ENCODE measurements at places on chromosomes 2 and 18.

GRCh38 chr18:22694954-22695353 is 238.2 kb upstream of the RBBP8 start:
- no peak for DNase-seq

- DNase-seq = no peak
These were observed 197.0 kb downstream of the MYT1L start for GRCh38 chr2:2134037-2134436.

DNA sequence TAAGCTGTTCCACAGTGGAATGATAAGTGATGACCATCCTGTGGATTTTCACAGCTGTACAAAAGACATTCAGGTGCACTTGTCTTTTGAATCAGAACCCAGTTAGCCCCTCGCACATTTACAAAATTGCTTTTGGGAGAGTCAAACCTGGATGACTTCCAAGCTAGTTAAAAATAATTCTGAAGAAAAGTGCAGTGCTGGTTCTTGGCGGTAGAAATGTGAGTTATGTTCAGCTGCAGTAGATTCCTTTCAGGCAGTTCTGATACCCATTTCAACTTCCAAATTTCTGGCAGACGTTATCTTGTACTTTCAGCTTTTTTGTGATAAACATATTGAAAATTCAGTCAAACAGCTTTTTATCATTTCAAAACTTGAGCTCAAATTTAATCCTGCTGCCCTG is 324.7 kb downstream of the NRXN1 start:
- no peak for DNase-seq

DNA sequence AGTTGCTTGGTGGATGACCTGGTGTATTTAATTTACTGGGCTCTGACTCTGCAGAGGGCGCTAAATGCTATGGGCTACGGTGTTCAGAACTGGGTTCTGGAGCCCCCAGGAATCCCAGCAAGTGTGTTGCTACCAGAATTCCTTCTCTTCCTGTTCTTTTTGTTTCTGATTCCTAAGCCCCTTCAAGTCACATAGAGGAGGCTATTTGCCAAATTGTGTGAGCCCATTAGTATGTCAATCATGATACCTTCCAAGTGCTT is 358.2 kb upstream of the SPRED2 start:
- no peak for DNase-seq

DNA sequence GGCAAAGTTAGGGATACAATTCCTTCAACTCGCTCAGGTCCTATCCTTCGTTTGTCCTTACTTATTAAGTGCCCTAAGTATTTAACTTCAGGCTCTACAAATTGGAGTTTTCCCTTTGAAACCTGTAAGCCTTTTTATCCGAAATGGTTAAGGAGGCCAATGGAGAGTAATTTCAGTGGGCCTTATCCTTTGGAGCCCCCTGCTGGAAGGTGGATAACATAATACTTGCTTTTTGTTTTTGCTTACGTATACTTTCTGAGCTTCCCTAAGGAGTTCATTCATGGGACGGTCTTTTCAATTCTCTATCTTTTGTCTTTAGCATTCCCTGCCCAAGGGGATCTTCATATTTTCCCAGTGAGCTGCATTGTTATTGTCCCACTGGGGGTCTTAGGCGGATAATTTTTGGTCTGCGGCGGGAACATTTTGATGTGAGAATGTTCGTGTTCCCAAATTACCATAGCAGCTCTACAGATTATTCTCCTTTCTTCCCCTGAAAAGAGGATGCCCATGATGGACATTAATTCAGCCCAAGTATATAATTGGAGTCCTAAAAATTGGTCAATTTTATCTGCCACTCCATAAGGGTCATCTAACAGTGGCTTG is 34.4 kb upstream of the TRAPPC8 start:
- no peak for DNase-seq

GRCh38 chr2:237726401-237726830 is 72.2 kb upstream of the RBM44 start:
- DNase-seq = no peak

DNA sequence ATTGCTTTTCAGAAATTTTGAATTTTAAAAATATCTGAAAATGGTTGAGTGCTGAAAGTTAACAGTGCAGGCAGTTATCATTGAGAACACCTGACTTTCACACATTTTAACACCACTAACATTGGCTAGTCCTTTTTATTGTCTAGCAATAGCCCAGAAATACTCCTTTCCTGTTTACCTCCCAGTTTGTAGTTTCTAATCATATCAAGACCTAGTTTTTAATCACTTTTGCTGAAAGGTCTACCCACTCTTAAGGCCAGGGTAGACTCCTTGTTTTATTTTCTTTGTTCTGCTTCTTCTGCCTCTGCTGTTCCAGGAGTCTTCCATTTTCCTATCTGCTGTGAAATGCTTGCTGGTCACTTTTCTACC is 72.1 kb downstream of the UBE2E3 start:
- no peak for DNase-seq

DNA sequence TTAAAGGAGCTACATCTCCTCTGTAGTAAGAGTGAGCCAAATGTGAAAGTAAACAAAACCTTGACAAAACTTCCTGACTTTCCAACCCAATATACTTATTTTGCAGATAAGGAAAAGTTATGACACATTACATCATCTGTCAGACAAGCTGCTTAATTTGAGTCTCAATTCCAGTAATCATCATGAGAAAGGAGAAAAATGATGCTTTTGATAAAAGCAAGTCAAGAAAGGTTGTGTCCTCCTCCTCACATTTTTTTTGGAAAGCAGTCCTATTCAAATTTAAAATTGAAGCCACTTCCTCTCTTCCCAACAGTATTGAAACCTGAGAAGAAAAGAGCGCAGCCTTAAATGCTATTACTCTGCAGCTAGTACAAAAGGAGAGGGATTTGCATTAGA is 519.6 kb downstream of the LRP1B start:
- no peak for DNase-seq

DNA sequence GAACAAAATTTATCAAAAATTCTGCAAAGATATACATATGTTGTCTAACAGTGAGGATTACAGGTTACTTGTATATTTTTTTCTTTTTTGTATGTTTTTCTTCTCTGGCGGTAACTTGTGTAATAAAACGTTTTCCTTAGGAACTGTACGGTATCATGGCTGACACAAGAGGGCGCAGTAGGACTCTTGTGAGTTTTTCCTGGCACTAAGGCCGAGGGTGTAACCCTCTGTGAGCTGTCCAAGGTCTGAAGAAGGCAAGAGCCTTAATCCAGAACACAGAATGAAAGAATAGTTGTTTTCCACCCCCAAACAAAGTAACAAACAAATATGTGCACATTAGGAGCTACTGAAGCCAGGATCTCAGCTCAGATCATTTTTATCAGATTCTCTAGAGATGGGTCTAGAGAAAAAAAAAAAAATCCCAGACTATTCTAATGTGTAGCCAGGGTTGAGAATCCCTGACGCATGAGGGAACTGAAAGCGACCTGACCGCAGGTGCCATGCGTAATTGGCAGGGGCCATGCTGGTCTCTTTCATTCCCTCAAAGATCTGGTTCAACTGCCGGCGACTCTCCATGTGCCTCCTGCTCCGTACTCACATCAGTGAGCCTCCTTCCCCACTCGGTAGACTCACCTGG is 27.0 kb downstream of the TMEM200C start:
- no peak for DNase-seq

GRCh38 chr2:31333046-31333445 is 81.5 kb downstream of the XDH start:
- DNase-seq = no peak

DNA sequence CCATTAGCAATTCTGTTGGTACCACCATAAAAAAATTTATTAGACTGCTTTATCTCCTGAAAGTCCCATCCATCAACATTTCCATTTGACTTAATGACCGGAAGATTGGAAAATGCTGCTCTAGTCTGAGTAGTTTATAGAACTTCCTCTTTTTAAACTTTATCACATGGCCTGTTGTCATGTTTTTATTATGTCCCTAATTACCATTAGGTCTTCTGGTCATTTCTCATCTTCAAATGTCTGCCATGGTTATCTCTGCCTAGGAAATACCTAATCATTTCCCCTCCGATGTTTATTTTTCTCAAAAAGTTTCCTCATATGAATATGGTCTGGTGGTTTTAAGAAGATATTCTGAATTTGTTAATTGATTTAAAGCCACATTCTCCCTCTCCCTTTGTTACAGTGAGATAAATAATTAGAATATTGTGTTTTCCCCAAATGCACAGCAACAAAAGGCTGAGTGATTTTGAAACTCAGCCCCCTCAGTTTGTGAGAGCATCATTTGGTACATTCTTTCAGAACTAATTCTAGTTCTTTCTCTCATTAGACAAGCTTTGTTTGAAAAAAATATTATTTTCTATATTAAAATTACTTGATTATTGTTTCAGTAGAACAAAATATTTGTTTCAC is 317.1 kb upstream of the ST6GAL2 start:
- no peak for DNase-seq

GRCh38 chr2:237702441-237703391 is 75.3 kb downstream of the LRRFIP1 start:
- DNase-seq = no peak

DNA sequence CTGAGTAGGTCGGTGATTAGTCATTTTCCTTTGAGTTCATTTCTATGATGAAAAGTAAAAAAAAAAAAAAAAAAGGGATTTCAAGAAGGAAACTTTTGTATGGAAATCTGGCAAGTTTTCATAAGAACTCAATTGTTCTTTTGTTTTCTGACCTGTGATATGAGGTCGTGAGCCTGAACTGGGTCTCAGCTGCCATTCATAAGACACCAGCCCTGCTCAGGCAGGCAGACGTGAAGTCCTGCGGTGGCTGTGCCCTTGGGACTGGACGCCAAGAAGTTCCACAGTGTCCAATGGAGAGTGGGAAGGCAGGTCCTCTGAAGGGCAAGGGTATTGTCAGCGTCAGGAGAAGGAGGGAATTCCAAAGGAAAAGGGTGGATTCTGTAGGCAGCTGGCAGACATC is 183.9 kb downstream of the NCK2 start:
- no peak for DNase-seq

DNA sequence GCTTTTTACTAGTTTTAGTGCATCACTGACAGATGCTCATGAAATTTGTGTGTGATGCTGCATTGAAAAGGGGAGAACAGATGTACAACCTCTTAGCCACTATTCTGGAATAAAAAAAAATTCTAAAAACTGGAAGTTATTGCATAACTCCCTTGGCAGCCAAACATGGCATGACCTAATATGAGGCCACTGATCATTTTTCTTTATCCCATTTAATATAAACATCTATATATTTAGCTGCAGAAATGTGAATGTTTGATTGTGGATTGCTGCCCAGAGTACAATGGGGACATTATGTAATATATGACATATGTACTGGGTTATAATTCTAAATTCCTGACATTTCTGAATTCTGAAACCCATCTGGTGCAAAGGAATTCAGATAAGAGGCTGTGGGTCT is 86.5 kb downstream of the CDCA7 start:
- DNase-seq = no peak

GRCh38 chr2:149483004-149483605 is 104.5 kb downstream of the MMADHC start:
- no peak for DNase-seq

DNA sequence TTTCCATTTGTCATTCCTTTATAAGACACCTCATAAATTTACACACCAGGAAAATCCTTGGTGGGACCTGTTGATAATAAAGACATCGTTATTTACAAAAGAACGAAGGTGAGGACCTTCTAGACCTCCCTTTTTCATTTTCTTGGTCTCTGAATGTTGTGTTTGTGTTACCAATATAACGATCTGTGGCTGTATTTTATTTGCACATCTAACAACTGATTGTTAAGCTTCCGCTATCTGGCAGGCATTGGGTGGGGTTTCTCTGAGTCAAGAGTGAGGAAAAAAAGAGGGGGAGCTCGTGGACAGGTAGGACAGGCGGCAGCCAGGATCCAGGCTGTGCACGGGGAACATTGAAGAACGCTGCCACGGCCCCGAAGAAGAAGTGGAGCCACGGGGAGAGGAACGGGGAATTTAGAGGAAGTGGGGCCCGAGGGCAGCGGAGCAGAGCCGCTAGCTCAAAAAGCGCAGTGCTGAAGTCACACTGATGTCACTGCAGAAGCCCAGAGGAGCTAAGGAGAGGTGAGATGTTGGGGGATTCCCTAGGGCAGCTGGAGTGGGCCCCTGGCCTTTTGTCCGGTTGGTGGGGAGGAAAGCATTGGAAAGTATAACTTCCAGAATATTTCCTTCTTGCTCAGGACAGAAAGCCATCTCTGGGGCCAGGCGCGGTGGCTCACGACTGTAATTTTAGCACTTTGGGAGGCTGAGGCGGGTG is 20.9 kb upstream of the DNMT3A start:
- no peak for DNase-seq

GRCh38 chr2:169509298-169509885 is at the start of gene KLHL41:
KLHL41 (plus strand) TSS chr2:169509702; CDS start chr2:169509779, 77 bp downstream.
- DNase-seq = no peak

- no peak for DNase-seq
These were observed 185.7 kb upstream of the KLHL29 start for GRCh38 chr2:23199115-23199918.

- no peak for DNase-seq
These were observed 240.5 kb upstream of the CHAC2 start for GRCh38 chr2:53527056-53527455.

GRCh38 chr18:13268158-13269012 is 49.8 kb downstream of the LDLRAD4 start:
- DNase-seq = no peak

DNA sequence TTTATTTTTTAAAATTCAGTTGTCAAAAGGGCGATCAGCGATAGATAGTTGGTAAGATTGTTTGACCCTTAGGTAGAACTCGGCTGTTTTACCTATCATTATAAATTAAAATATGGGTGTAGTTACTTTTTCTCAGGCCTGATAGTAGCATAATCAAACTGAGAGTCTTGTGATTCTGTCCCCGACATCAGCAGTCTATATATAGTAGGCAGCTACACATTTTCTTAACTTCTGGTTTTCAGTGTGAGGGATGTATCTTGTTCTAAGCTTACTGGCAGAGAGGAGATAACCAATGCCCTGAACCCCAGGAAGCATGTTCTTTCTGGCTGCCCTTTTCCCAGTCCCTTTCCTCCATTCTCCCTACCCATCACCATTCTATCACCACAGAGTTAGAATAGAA is 56.6 kb downstream of the XRCC5 start:
- DNase-seq = no peak

DNA sequence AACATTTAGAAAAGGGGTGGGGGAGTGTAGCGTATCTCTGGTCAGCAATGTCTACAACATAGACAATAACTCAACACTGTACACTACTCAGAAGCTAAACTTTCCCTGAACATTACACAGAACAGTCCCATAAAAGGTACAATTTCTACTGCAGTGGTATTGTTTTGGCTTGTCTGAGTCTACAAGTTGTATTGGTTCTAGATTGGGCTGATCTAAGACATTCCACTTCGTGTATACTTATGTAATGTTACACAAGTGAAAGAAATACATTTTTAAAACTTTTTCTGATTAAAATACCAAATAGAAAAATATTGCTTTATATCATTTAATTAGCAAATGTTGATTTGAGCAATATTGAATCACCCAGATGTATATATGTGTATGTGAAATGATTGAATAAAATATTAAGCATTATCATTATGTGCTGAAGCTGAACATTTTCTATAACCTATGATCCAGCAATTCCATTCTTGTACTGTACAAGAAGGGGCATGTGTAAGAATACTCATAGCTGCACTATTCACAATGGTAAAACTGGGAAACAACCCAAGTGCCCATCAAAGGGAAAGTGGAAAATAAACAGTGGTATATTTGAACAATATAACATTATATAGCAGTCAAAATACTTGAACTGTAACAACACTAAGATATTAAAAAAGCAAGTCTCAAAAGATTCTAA is 52.4 kb downstream of the VSNL1 start:
- DNase-seq = no peak

- no peak for DNase-seq
These were observed 145.9 kb downstream of the CALCRL start for GRCh38 chr2:187302116-187302515.

All from stimulated activated CD4-positive, alpha-beta T cell treated with anti-CD3 and anti-CD28 coated beads, Interleukin-1b, Interleukin-23, amount 100 ng/mL, for 24 hours (primary cell).